Endothelial cell (in vitro differentiated cells): ENCODE measurements at places on chromosomes 2 and 18. TPM values are rescaled to one million over a fixed set of nuclear protein-coding genes. Genes with fewer than 3 reads are reported as not detected.

APLF gene
- total RNA-seq: 12.9 TPM

DNA sequence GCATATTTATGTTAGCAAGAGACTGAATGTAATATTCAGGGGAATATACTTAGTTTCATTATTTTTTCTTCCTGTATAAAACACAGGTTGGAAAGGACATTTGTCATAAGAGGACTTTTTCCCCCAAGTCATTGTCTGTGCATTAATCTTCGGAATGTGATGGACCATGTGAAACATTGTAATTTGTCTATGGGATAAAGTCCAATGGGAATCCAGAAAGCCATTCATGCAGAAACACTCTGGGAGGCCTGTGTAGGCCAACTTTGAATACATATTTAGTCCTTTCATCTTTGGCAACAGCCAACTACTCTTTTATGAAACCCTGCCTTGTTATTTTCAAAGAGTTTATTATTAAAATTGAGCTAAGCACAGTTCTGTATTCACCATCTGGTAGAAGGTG, 386.4 kb downstream of the PIK3C3 start:
- H3K36me3 ChIP-seq: no peaks in the 10 kb centered on the region
- no peak overlapping the region for H3K27ac ChIP-seq
- no peak for DNase-seq
- H3K4me1 ChIP-seq: peaks cover 13% of the 10 kb centered on the region
- no peaks in the 10 kb centered on the region for H3K27me3 ChIP-seq

GRCh38 chr2:64750817-64751285, 97.1 kb upstream of the SERTAD2 start:
- H3K4me3 ChIP-seq: peak overlapping the region; percentile 97
- no peaks in the 10 kb centered on the region for H3K36me3 ChIP-seq
- H3K4me1 ChIP-seq: peaks cover 10% of the 10 kb centered on the region
- peaks cover 6% of the 10 kb centered on the region for H3K27me3 ChIP-seq

DNA sequence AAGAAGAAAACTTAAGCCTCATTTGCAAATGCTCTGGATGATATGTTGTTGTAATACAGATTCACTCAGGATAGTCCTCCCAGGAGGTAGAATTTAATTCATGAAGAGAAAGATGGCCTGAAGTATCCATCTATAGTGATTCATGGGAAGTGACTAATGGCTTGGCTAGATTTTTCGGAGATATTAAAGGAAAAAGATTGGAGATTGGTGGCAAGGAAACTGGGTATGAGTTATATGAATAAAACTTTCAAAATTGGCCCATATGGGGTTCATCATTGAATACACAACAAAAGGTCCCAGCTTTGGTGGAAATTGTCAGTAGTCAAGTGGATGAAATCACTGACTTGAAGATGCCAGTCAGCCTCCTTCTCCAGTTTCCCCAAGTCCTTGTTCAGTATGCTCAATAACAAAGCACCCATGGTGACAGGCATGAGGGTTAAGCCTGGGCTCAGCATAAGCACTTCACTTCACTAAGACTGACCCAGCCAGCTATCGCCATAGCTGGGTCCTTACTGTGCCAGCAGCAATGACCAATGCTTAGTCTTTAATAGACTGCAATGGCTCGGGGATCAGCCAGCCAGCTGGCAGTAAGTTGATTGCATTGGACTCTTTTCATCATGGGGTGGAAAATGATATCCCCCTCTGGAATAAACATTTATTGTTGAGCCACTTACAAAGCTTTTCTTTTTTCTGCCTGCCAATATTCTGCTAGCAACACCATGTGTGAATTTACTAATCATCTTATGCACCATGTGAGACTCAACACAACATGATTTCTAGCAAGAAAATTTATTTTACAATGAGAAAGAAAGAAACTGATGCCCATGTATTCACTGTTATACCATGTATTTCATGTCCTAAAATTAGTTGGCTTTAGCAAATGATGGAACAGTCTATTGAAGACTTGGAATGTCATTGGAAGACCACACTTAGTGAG, 176.6 kb upstream of the TACR1 start:
- H3K27me3 ChIP-seq: no peaks in the 10 kb centered on the region
- no peak overlapping the region for H3K4me3 ChIP-seq
- no peak overlapping the region for H3K27ac ChIP-seq
- DNase-seq: no peak

DNA sequence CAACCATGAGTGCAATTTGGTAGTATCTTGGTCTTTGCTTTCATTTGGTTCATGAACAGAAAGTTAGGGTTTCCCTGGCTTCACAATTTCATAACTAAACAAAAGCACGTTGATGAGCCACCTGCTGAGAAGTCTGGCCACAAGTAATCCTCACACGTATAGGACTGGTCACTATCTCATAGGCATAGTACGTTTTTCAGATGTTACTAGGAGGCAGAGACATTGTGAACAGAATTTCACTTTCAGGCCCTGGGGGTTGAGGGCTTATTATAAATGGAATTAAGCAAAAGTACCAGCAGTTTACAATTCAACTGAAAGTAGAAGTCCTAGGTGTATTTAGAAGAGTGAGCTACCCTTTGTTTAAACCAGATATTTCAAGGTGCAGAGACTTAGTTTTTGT, 277.1 kb downstream of the ALPK2 start:
- no peak overlapping the region for H3K4me3 ChIP-seq
- H3K27me3 ChIP-seq: no peaks in the 10 kb centered on the region
- no peaks in the 10 kb centered on the region for H3K36me3 ChIP-seq
- no peak overlapping the region for H3K27ac ChIP-seq
- peaks cover 18% of the 10 kb centered on the region for H3K4me1 ChIP-seq

CACNB4 gene
- total RNA-seq: 1.5 TPM

DNA sequence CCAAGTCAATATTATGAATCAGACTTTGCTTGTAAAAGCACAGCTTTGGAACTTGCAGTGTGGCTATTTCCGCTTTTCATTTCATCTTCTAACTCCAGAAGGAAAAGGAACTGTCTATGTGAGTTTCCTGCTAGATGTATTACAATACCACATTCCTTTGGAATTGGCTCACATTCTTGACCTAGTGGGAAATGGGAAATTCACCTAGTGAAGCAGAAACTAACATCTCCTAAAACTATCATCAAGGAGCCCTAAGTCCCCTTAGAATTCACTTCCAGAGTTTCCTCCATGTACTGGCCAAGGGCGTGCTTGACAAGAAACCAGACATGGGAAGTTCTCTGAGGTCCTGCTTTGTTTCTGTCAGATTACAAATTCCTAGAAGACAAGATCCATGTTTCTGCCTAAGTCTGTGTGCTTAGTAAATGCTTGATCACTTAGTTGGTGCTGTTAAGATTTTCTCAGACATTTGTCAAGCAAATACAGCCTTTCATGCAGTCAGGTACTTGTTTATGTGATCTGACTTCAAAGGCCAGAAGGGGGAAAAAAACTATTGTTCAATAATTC, 275.7 kb upstream of the FN1 start:
- H3K27me3 ChIP-seq: peaks cover 4% of the 10 kb centered on the region
- no peak overlapping the region for H3K4me3 ChIP-seq
- DNase-seq: peak; percentile 11
- peaks cover 42% of the 10 kb centered on the region for H3K4me1 ChIP-seq
- no peaks in the 10 kb centered on the region for H3K36me3 ChIP-seq
